ENCODE measurements at places on chromosomes 16 and 17.
A peak's percentile ranks its signal among the peaks of the same experiment; 100 is the strongest.

- DNase-seq, result no peak
Observed at GRCh38 chr17:50189550-50190292, 11.7 kb downstream of the COL1A1 start.

DNA sequence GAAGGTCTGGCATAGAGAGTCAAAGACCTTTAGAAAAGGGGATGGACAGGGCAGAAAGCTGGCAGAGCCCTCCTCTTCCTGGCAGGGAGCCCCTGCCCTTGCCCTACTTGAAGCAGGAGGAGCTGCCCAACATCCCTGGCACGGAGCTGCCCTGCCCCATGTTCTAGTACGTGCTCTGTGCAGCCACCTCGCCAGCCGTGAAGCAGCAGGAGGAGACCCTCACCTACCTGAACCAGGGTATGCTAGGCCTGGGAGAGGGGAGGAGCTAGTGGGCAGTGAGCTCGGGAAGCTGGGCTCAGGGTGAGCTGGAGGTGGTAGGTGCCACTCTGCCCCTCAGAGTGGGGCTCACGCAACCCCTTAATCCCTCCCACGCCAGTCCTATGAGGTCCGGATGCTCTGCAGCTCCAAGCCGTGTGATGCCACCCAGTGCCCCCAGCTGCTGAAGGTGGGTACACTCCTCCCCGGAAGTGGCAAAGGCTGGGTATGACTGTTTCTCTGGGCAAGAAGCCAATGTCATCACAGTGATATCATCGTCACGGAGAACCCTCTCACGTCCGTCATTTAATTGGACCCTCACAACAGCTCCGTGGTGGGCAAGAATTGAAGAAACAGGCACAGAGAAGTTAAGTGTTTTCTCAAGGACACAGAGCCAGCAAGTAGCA, 12.7 kb upstream of the STAC2 start:
- peak; percentile 72 for DNase-seq

- DNase-seq, result no peak
Observed at GRCh38 chr17:59074494-59074893, 32.2 kb downstream of the TRIM37 start.

GRCh38 chr17:32211671-32212070, 54.0 kb upstream of the RHBDL3 start:
- DNase-seq, result no peak

- DNase-seq, result no peak
Observed at GRCh38 chr17:50332196-50332595, 13.7 kb upstream of the XYLT2 start.

DNA sequence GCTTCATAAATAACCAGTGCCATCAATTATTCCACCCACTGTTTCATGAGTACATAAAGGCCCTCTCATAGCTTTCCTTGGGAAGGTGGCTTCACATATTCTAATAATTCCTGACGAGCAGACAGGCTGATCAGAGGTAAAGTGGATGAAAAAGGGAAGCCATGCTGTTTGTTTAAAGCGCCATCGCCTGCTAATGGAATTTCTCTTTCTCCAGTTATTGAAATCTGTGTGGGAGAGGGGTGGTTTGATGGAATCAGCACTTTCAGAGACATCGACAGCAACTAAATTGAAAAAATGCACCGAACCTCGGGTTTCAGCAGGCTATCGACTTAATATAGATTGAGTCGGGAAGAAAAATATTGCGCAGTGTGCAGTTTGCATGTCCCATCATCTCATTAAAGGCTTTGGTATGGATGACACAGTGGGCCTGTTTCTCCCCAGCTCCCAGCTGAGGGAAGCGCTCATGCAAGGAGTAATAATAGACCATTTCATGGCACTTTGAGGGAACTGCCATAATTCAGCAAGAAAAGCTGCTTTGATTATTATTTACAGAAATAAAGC, 472.1 kb downstream of the RBFOX1 start:
- DNase-seq, result no peak

GRCh38 chr17:7789131-7789530, 44.9 kb upstream of the KDM6B start:
- DNase-seq, result no peak

GRCh38 chr17:29567304-29567553, 392 bp upstream of the ABHD15 start:
- DNase-seq, result no peak

- no peak for DNase-seq
Observed at GRCh38 chr17:45702666-45703266, 81.4 kb upstream of the CRHR1 start.

GRCh38 chr17:73278465-73279453, 17.1 kb upstream of the CPSF4L start:
- no peak for DNase-seq

DNA sequence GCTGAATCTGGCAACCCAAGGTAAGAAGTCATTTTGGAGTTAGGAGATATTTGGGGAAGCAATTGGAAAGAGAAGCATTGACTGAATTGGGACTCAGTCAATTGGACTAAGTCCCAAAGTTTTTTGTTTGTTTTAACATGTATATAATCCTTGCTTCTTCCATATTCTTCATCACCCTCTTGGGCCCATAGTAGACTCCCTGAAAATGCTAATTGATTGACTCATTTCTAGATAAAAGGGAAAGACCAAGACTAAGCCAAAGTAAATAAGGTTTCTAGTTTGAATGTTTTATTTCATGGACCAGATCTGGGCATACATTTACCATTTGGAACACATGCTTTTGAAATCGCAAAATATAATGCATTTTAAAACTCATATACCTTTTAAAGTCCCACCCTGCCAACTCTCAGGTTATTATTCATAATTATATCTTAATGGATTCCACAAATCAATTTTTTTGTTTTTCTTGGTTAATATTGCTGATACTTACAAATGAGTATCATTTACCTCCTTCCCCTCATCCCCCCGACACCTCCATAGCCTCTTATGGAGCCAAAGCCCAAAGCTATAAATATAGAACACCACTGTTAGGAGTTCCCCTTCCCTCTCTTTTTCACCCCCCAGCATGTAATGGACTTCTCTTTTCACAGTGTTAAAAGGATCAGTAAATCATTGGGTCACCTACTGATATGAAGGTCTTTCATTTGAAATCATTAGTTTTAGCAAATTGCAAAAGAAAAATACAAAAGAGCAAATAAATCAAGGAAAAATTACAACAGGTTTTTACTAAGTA, 674.0 kb upstream of the SOX9 start:
- no peak for DNase-seq

DNA sequence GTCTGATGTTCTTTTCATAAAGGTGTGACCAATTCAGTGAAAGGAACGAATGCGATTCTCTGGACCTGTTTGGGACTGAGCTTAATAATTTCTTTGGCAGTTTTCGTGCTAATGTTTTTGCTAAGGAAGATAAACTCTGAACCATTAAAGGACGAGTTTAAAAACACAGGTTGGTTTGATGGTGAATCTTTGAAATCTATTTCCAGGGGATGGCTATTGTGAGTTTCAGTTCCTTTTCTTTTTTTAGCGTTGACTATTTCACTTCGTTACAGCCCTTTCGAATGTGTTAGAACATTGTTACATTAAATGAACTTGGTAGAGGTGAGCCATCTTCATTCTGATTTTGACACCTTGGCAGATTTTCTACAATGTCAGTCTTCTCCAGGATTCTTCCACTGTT, 1.2 kb downstream of the TNFRSF17 start:
- no peak for DNase-seq

- DNase-seq, result no peak
Observed at GRCh38 chr16:684961-685696, 995 bp upstream of the JMJD8 start.

DNA sequence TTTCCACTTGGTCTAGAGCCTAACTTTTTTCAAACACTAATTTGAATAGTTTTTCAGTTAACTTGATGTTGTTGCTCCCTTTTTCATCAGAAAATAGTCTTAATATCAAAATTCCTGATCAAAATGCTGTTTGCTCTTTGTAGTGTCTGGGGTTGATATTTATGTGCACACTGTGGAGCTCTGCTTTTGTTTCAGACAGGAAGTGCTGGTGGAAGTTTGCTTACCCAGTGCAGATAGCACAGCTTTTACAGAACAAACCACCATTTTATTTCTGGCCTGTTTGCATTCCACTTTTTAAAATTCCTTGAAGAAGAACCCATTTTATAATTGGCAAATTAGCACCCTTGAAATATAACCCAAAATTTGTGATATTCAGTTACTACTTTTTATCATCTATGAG, 125.4 kb downstream of the MRTFB start:
- DNase-seq, result no peak

DNA sequence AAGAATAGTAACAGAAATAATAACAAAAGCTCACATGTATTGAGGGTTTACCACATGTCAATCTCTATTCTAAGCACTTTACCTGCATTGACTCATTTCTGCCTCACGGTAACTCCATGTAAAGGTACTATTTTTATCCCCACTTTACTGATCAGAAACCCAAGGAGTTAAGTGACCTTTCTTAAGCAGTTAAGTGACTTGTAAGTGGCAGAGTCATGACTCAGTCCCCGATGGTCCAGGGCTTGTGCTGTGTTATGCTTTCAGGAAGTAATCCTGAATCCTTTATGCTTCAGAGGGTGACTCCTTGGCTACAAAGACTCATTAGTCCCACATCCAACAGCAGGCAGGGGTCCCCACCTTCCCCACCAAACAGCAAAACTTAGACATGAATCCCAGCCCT, 66.5 kb downstream of the MRM1 start:
- DNase-seq, result no peak

- no peak for DNase-seq
Observed at GRCh38 chr16:58102665-58103392, 26.4 kb downstream of the CFAP20 start.

DNA sequence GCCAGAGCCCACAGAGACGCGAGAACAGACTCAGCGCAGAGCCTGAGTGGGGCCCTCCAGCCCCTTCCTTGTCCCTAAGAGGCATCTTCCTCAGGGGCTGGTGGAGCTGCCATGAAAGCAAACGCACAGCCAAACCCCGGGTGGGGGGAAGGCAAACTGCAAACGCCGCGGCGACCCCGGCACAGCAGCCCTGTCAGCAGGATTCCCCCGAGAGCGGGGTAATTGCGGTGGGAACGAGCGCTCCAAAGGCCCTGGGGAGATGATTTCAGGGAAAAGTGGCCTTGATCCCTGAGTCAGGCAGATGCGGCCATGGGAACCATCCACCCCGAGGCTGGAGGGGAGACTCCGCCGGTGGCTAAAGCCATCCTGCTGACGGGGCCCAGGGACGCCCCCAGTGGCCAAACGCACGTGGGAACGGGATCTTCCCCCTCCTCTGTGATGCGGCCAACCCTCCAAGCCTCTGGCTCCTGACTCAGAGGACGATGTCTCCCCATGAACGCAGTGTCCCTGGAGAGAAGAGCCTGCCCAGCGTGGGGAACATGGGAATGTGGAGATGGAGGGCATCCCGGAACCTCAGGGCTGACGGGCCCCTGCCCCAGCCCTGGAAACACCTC, 25.1 kb downstream of the SLC7A5 start:
- DNase-seq, result no peak

DNA sequence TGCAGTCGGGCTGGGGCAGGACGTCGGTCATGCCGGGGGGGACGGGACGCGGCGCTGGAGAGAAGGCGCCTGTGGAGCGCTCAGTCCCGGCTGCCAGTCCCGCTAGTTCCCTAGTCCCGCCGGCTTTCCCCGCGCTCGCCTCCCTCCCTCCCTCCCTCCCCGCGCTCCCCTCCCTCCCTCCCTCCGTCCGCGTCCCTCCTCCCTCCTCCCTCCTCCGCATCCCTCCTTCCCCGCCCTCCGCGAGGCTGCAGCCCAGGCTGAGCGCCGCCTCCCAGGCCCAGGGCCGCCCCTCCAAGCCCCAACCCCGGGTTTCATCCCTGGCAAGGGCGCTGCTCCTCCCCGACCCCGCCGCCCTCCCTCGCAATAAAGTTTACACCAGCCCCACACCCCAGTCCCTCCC, 34.8 kb downstream of the TIMM22 start:
- no peak for DNase-seq

GRCh38 chr16:57104706-57105105, 12.3 kb downstream of the CPNE2 start:
- DNase-seq, result no peak

DNA sequence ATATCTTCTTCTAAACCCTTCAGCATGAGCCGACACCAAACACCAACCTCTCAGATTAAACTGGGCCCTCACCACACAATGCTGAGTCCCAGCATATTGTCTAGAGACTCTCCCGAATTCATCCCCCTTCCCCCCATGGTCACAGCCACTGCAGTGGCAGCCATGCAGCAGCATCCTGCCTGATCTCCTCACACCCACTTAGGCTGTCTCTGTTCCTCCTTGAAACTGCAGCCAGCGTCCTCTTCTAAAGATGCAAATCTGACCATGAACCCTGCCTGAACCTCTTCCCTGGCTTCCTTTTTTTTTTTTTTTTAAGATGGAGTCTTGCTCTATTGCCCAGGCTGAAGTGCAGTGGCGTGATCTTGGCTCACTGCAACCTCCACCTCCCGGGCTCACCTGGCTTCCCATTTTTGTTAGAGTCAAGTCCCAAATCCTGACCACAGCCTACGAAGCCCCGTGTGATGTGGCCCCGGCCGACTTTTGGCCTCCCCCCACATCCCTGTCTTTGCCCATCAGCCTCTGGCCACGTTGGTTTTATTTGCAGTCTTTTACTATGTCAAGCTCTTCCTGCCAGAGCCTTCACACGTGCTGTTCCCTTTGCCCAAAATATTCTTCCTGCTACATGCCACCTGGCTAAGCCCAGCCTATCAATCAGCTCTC, 2.8 kb downstream of the FA2H start:
- no peak for DNase-seq

DNA sequence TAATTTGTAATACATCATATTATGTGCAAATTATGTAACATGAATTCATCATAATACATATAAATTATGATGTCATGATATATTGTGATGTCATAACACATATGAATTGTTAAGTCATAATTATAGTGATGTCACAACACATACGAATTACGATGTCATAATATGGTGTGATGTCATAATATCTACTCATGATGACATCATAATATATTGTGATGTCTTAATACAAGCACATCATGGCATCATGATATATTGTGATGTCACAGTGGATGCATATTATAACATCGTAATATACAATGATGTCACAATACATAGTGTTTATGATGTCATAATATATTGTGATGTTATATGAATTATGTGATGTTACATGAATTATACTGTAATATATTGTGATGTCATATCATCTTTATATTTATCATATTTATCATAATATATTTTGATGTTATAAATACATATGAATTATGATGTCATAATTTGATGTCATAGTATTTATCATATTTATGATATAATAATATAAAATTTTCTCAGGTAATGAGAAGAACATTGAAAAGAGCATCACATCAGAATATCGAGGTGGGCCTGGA, 1793.0 kb downstream of the TP53TG3F start:
- DNase-seq, result no peak
